GM23338 (cell line): ENCODE measurements at places on chromosomes 1 and 21.

GRCh38 chr1:36876990-36877389 lies 157.3 kb downstream of the GRIK3 start:
- DNase-seq: no peak

DNA sequence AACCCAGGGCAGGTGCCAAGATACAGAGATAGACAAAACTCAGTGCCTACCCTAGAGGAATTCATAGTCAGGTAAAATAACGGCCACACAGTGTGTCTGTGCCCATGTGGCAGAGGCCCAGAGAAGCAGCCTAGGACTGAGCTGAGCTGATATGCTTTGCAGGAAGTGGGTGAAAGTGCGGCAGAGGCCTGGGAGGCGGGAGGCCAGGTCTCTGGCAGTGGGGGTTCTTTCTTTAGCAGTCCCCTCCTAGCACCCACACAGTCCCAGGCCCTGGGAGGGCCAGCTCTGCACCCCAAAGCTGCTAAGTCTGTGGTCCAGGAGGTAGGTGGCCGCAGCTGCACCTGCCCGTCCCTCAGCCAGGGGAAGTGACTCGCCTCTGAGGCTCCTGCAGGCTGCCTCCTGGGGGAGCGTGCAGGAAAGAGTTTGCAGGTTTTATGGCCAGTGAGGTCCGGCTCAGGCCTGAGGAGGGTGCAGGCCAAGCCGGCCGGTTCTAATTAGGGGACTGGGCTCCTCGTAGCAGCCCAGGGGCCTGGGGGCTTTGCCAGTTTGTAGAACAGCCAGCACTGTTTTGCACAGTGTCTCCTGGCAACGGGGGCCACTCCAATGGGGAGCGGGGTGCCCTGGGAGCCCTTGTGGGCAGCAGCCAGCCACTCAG lies 107.9 kb downstream of the SPSB1 start:
- peak; percentile 35 for DNase-seq

GRCh38 chr1:182841368-182841988 lies 2.3 kb downstream of the DHX9 start:
- DNase-seq: no peak

DNA sequence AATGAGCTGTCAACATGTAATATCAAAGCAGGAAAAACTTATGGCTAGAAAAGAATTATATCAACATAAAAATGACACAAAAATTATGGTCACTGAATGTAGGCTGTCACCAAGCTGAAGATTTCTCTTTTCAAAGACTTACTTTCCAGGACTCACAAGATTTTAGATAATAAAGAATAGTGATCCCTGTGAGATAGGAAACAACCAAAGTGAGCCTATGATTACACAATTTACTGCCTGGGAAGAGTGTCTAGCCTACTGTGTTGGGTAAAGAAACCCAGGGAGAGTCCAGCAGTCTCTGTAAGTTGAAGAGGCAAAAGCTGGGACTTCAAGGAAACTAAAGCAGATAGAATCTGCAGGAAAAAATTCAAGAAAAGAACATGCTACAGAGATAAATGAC lies 20.2 kb upstream of the RGS1 start:
- no peak for DNase-seq

DNA sequence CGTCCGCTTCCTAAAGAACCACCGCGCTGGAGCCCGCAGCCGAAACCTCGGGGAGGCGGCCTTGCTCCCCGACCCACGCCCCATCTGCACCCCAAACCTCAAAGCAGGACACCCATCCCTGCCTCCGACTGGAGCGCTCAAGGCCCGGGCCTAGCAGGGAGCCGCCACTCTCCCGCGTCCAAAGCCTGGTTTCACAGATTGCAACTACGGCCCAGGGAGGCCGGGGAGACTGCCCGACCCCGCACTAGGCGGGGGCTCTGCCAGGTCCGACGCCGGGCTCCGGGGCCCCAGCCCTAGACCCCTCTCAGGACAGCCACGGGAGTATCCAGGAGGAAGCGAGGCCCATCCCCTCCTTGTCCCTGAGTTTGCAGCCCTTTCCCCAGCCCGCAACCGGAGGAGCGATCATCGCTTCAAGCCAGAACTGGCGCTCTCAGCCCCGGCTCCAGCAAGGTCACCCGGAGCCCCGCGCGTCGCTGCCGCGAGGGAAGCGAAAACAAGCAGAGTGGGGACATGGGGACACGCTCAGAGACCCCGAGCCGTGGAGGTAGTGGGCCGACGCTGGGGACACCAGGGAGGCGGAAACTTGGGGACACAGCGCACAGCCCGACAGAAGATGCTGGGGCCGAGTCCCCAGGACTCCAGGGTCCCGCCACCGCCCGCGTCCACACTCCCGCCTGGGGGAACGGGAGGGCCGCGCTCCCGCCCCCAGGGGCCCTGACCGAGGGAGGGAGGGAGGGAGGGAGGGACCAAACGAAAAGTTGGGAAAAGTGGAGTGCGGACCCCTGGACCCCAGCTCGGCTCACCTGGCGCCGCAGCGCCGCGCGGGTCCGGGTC lies 433 bp downstream of the TMEM200B start:
- peak; percentile 47 for DNase-seq

DNA sequence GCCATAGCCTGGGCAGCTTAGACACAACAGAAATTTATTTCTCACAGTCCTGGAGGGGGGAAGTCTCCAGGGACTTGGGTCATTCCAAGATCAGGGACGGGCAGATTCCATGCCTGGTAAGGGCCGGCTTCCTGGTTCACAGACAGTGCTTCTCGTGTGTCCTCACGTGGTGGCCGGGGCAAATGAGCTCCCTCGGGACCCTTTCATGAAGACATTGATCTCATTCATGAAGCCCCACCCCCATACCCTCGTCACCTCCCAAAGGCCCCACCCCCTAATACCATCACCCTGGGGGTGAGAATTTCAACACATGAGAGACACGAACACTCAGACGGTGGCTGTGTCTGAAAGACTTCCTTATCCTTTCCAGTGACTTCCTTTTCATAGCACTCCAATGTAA lies 51.5 kb downstream of the ACOT7 start:
- DNase-seq: no peak

DNA sequence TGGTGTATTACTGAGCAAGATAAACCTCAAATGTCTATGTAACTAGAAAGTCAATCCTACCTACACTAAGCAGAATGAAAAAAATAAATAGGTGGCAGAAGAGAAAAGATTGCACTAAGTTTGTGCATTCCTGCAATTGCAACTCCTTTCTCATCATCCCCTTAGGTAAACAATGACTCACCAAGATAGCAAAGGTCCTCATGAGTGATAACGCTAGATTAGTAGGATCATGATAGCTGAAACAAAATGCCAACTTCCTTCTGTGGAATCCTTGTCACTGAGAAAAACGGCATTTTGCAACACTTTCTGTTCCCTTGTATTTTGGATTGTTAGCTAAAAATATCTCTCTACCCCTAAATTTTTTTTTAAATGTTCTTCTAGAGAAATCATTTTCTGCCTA lies 20.0 kb upstream of the FCER1A start:
- peak; percentile 10 for DNase-seq

- DNase-seq: no peak
Measured at GRCh38 chr1:164880644-164881043, 321.7 kb downstream of the PBX1 start.

- DNase-seq: no peak
Measured at GRCh38 chr1:106952776-106953175, 103.7 kb upstream of the PRMT6 start.

DNA sequence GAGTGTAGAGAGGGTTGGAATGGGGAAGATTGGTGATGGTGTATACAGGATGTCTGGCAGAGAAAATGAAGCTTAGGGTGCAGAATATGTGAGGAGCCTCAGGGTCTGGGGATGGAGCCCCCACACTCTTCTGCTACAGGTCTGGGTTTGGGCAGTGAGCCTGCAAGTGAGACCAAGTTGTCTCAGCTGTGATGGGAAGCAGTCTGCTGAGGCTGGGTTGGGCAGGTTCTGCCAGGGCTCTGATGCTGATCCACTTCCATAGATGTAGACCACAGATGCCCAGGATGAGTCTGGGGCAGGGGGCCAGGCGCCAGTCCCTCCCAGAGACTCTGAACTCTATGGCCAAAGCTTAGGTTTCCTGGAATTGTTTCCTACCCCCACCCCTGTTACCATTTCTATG lies 516.9 kb downstream of the PTPRU start:
- no peak for DNase-seq

DNA sequence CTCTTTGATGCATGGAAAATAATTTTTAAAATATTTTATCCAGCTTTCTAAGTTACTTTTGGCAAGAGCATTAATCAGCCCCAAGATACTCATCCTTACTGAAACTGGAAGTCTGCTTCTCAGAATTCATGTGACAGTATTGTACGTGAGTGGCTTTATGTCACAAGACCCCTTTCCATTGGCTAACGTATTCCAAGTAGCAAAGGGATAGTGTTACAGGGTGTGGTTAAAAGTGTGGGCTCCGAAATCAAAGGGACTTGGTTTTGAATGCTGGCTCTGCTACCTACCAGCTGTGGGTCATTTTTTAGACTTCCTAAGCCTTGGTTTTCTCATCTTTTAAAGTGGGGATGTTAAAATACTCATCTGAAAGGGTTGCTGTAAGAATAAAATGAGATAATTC lies 91.7 kb downstream of the RHOU start:
- peak; percentile 53 for DNase-seq

DNA sequence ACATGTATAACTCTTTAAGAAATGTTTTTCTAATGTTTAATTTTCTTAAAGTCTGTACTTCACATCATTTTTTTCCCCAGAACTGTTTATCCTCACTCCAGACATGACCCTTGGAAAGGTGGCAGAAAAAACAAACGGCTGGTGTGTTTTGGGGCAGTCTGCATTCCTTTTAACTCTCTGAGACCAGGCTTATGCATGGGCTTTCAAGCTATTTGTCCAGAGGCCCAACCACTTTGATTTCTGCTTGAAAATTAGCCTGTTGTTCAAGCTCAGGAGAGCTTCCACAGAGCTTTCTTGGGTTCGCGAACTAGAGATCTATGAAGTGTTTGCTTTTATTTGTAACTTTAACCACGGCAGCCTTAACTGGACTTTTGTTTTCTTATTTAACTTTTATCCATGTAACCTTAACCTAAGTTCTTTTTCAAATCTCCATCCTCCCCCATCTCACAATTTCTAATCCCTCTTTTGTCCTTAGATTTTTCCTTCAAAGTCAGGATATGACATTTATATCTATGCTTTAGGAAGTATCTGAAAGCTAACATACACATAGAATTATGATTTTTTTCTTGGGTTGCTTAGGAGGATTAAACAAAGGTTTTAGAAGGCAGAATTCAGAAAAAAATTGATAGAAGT lies 111.8 kb downstream of the FGGY start:
- DNase-seq: no peak

DNA sequence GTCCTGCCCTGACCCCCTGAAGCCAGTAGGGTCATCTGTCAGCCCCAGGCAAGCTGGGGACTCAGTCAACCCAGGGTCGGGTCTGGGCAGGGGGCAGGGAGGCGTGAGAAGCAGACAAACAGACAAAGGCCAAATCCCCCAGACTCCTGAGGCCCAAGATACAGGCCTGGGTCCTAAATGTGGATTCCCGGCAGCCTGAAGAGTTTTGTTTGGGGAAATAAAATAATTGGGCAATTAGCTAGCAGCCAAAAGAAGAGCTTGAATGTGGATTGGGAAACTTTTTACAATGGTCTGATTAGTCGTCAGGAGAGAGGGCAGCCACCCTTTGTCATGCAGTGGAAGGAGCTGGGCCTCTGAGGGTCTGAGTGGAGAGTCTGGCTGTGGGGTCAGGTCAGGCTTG lies 4.5 kb upstream of the LEFTY2 start:
- peak; percentile 81 for DNase-seq

DNA sequence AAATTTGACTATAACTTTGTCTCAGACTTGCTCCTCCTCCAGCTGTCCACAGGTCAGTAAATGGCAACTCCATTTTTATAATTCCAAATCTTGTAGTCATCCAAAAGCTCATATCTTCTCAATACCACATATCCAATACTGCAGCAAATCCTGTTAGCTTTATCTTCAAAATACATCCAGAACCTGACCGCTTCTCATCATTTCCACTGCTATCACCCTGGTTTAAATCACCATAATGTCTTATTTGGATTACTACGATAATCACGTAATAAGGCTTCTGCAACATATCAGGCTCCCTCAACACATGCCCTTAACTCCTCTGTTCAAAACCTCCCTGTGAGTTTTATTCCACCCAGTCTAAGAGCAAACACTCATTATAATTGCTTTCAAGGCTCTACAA lies 34.5 kb downstream of the ERO1B start:
- DNase-seq: no peak

DNA sequence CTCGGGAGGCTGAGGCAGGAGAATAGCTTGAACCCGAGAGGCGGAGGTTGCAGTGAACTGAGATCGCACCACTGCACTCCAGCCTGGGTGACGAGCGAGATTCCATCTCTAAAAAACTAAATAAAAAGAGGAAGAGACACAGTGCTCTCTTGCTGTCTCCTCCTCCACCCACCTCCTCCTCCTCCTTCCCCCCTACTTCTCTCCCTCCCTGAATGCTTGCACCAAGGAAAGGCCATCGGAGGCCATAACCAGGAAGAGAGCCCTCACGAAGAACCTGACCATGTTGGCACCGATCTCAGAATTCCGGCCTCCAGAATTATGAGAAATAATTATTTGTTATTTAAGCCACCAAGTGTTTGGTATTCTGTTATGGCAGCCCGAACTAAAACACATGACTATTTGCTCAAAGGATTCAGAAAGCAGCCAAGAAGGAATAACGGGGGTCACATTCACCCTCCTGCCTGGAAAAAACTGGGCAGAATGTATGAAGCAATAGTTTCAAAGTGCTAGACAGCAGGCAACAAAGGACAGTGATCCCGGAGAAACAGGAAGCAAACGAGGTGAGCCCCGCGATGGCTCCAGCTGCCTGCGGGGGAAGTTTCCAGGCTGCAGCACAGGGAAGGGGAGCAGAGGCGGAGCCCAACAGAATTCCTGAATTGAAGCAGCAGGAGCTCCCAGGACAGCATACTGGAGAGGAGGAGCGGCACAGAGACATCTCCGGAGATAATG lies 35.8 kb downstream of the LDLRAD1 start:
- peak; percentile 90 for DNase-seq

GRCh38 chr1:8011016-8011415 lies 15.1 kb downstream of the ERRFI1 start:
- DNase-seq: no peak

- DNase-seq: no peak
Measured at GRCh38 chr1:93415296-93415695, 32.6 kb upstream of the FNBP1L start.

- no peak for DNase-seq
Measured at GRCh38 chr1:244314921-244315559, 136.7 kb downstream of the ADSS2 start.

DNA sequence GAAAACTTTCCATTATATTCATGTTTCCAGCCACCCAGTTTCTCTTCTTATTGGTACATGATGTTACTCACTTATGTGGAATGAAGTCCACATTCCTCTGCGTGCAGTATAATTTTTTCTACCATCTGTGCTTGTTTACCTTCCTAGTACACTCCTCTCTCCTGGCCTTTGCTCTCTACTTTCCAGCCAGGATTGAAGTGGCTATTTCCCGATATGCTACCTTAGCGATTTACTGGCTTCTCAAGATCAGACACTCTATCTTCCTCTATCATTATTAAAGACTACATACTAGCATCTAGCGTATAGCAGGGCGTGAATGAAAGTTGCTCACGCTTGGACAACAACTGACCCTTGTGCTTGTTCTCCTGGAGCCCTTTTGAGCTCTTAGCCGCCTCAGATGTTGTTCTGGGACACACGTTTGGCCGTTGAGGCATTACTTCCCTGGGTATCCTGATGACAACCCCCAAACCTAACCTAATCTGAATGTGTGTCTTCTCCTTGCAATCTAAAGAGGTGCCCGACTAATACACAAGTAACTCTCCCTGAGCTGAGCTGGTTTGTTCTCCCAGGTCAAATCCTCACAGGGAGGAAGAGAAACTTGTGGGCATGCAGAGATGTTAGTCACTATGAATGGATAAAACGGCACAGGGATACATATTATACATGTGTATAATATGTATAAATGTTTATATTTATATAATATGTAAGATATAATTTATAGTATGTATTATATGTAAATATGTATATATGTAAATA lies 13.4 kb upstream of the MTARC2 start:
- DNase-seq: no peak
